ENCODE measurements at places on chromosomes 1 and 21.
A peak's percentile ranks its signal among the peaks of the same experiment; 100 is the strongest.

GRCh38 chr21:29568020-29568697 lies 269.4 kb downstream of the BACH1 start:
- no peak for DNase-seq

GRCh38 chr1:152513081-152513480 lies 1.2 kb upstream of the CRCT1 start:
- no peak for DNase-seq

DNA sequence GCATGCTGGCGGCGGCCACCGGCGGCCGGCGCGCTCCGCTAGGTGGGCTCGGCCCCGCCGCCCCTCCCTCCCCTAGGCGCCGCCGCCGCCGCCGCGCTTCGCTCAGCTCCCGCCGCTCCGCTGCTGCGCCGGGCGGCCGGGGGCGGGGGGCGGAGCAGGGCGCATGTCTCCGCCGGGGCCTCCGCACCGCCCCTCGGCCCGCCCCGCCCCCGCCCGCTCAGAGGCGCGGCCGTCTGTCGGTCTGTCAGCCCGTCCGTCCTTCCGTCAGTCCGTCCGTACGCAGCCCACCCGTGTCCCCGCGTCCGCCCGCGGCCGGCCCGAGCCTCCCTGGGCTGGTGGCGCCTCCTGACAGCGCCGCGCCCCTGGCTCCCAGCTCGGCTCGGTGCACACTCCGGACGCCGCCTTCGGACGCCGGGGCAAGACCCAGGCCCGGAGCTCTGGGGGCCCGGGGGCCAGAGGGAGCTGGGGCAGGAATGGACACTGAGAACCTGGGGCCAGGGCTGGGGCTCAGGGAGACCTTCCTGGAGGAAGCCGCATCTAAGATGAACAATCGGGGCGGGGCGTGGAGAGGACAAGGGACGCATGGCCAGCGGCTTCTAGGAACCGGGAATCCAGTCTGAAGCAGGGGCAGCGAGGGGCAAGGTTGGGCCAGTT lies at the start of gene GPR153:
Gene GPR153 (minus strand): TSS at position 138 of the 654 bp plus-strand sequence. CDS start 6,193 bp downstream, outside the sequence.
- DNase-seq = peak; percentile 71

DNA sequence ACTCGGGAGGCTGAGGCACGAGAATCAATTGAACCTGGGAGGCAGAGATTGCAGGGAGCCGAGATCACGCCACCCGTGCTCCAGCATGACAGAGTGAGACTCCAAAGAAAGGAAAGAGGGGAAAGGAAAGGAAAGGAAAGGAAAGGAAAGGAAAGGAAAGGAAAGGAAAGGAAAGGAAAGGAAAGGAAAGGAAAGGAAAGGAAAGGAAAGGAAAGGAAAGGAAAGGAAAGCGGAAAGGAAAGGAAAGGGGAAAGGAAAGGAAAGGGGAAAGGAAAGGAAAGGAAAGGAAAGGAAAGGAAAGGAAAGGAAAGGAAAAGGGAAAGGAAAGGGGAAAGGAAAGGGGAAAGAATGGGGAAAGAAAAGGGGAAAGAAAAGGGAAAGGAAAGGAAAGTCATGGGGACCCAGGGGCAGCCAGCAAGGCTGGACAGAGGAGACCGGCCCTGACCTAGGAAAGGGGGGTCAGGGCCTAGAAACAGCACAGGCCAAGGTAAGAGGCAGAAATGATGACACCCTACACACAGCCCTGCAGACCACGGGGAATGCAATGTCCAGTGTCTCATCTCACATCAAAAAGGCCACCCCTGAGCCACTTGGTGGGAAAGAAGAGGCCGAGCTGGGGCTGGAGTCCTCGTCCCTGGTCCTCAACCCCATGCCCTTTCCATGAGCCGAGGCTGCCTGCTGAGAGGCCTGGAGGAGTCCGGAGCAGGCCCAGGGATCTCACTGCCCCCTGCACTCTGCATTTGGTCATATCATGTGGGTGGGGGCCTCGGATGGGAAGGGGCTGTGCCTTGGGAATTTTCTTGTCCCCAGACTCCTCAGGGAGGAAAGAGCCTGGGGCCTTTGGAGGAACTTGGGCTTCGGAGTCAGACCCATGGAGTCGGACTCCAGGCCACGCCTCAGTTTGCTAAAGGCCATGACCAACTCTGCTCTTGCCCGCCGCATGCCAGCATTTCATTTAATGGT lies 18.8 kb upstream of the LAPTM5 start:
- no peak for DNase-seq

- no peak for DNase-seq
Observed at GRCh38 chr1:167762061-167762746, 40.4 kb downstream of the MPZL1 start.

GRCh38 chr1:176773038-176773437 lies 310.1 kb downstream of the PAPPA2 start:
- no peak for DNase-seq

DNA sequence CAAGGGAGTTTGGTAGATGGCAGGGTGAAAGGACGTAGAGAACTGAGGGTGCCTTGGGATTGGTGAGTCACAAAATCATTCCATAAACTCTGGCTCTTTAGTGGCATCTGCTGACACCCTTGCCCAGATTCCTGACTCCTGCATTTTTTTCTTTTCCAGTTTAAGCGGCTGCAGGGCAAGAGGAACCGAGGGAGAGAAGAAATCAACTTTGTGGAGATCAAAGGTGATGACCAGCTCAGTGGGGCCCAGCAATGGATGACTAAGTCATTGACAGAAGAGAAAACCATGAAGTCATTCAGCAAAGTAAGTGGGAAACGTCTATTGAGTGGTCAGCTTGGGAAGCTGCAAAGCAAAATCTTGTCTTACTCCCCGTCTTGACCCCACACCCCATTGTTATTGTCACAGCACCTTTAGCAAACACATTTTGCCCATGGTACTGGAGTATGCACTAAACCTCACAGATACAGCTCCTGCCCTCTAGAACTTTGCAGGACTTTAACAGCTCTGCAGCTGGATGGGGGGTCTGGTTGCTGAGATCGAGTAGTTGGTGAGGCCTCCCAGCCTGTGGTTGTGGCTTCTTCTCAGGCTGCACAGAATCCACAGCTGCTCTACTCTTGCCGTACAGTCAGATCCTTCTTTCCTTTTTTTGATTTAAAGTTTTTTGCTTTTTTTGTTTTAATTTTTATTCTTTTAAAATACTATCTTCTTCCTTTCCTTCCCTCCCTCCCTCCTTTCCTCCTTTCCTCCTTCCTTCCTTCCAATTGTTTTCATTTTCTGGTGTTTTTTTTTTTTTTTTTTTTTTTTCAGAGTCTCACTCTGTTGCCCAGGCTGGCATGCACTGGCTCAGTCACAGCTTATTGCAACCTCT lies 21.9 kb downstream of the SH2D2A start:
- DNase-seq = no peak

DNA sequence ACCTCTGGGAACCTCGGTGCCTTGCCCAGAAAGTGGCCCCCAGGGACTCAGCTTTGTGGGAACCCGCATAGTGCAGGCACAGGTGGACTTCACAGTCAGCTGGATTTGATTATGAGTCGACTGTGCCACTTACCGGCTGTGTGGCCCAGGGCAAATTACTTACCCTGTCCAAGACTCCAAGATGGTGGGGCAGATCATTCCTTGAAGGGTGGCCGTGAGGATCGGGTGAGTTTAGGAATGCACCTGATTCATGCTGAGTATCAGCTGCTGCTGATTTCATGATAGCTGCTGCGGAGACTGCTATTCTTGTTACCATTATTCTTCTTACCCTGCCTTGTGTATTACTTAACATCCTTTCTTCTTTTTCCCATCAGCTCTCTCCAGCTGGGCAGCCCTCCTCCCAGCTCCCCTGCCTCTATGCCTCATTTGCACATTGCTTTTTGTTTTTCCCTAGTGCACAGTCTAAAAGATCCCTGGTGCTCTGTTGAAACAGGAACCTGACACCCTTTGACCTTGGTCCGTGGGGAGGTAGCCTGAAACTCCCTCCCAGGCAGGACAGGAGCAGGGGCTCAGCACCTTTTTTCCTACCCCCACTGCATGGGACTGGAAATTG lies 40.5 kb upstream of the FHAD1 start:
- DNase-seq = no peak

DNA sequence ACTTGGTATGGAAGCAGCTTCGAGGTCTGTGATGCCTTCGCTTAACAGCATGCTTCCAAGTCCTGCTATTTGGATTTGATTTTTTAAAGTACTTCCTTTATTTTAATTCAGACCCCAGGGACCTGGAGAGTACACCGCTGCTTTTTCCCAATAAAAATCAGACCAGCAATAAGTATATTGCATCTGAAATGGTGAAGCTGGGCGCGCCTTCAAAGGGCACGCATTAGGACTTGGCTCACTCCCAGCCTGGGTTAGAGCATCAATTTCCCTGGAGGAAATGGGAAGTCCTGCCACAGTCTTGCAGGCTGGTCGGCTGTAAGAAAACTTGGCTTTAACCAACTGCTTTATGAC lies 325.1 kb downstream of the RRAGC start:
- DNase-seq = no peak

DNA sequence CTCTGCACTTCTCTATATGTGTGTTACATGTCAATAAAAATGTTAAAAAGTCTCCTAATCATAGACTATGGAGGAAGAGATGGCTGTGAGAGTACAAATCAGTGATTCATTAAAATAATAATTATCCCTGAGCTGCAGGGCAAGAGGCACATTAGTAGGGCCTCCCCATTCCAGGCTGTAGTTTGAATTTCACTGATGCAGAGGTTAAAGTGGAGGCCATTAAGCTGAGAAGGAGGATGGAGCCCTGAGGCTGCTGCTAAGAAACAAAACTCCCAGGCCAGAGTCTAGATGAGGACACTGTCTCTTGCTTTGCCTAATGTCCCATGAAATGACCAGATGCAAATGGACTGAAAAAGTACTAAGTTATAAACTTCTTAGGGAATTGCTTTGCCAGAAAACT lies 89.1 kb upstream of the WDR26 start:
- DNase-seq = no peak

GRCh38 chr1:225772848-225773247 lies 4.8 kb upstream of the SRP9 start:
- DNase-seq = no peak

- DNase-seq = no peak
Observed at GRCh38 chr21:35406635-35407034, 357.5 kb upstream of the RUNX1 start.

DNA sequence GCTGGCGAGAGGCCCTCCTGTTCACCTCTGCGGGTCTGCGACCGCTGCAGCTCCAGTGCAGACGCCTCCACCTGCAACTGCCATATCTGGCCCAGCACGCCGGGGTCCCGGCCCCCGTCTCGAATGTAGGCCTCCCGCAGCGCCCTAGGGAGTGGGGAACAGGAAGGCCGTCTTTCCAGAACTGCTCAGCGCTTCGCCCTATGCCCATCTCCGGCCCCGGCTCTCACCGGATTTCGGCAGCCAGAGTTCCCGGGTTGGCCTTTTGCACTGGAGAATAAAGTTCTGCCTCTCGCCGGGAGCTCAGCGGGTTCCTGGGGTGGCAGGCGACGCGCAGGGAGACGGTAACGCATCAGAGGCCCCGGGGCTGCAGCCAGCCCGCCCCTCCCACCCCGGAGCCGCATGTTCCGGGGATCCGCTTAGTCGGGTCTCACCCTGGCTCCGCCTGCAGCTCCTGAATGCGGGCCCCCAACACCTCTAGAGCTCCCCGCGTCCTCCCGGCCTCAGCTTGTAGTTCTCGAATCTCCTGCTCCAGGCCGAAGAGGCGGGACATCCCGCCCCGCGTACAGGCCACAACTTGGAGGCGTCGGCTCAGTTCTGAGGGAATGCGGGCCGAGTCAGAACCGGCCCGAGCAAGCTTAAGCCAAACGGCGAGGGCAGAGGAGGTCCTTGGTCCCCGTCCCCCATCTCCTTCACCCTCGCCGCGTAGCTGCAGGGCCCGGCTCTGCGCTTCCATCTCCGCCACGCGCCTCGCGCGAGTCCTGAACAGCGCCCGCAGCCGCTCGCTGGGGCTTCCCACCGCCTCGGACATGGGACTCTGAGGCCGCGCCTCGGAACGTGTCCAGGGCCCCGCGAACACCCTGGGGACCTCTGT lies 1.1 kb downstream of the CCDC17 start:
- no peak for DNase-seq

DNA sequence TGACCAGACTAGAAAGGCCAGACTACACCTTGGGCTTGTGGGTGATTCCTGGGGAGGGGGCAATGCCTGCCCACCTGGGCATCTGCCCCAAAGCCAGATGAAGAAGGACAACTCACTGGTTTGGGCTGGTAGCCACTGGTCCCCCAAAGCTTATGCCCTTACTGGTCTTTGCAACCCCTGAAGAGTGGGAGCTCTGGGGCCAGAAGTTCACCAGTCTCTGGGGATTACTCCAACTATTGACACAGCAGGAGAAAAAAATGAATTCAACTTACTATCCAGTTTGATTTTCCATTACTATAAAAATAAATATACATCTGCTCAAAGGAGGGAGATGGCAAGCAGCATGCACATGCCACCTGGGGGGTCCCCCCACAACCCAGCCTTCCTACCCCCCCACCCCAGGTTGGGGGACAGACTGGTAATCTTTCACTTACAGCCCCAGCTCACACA lies 2.6 kb downstream of the AHDC1 start:
- peak; percentile 42 for DNase-seq

- no peak for DNase-seq
Observed at GRCh38 chr1:239297910-239298309, 88.5 kb upstream of the CHRM3 start.

- DNase-seq = no peak
Observed at GRCh38 chr1:201376464-201377374, 761 bp downstream of the TNNT2 start.

- no peak for DNase-seq
Observed at GRCh38 chr1:180849031-180849775, 63.5 kb upstream of the KIAA1614 start.

DNA sequence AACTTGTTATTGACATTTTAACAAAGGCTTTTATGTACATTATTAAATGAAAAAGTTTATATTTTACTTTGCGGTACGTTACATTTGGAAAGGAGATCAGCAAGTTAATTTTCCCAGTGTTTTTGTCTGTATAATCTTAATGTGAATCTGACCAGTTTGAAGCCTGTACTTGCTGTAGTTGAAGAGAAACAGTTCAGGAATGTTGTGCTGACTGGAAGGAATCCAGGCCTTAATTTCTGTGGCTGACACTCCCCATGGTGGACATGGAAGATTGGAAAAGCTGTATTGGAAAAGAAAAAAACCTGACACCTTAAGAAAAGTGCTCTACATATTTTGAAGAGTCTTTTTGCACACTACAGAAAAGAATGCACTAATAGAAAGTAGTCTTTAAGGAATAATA lies 15.5 kb downstream of the LEPR start:
- no peak for DNase-seq

DNA sequence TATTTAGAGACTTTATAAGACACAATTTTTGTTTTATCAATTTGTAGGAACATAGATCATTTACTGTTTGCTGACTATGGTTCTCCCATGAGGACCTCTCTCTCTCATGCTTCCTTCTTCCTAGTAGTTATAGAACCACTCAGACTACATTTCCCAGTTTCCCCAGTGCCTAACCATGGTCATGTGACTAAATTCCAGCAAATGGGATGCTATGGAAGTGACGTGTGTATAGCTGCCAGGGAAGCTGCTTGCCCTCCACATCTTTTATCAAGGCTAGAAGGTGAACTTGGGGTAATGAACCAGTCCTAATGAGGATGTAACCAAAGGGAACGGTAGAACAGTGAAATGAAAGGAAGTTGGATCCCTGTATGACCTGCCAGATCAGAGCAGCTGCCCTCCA lies 184.0 kb downstream of the MIS18A start:
- DNase-seq = no peak

DNA sequence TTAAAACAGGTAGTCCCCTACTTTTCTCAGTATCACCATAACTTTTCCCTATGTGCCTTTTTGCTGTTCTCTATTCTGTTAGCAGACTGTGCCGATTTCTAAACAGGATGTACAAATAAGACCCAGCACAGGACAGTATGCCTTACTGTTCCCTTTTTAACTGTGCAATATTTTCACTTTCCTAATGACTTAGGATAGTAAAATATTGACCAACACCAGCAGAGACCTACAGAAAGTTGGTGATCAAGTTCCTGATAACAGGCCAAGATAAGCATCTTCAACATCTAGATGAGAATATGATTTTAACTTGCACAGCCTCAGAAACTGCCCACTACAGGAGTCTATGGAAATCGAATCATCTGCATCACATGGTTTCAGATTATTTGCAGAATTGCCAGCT lies 42.0 kb downstream of the ADSS2 start:
- DNase-seq = no peak

Data from left lobe of liver (tissue), 2 donors.